ENCODE measurements at places on chromosomes 3 and 15.

DNA sequence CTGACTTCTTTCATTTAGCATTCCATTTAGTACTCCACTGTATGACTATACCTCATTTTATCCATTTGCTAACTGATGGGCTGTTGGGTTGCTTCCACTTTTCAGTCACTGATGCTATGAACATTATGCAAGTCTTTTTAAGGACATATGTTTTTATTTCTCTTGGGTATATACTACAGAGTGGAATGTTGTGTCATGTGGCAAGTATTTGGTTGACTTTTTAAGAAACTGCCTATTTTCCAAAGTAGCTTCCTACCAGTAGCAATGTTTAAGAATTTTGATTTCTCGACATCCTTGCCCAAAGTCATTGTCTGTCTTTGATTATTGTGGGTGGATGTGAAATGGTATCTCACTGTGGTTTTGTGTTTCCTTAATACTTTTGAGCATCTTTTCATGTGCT is 110.1 kb upstream of the TPM1 start:
- DNase-seq = no peak

DNA sequence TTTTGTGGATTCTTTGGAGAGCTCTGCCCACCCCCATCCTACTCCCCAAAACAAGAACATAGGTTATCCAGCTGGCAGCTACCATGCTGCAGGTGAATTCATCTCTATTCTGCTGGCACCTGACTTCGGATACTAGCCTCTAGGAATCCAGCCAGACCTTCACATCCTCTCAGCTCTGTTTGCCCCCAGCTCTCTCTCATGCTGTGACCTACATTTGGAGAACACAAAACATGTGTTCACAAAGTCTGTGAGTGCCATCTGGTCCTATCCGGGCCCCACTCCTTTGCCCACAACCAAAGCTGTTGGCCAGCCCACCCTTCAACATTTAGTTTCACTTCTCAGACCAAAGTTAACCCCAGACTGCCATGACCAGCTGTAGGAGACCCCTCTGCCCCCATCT is 89.4 kb upstream of the C3orf80 start:
- no peak for DNase-seq

DNA sequence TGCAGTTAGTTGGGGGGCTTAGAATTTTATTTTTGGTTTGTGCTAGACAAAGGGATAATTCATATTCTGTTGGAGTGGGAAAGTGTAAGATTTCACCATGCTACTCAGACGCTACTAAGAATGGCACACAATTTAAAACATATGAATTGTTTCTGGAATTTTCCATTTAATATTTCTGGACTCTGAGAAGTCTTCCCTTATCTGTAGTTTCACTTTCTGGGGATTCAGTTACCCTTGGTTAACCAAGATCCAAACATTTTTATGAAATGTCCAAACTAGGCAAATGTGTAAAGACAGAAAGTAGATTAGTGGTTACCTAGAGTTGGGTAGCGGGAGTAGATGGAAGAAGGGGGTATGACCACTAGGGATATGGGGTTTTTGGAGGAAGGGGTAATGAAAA is 53.1 kb downstream of the TCF12 start:
- no peak for DNase-seq

DNA sequence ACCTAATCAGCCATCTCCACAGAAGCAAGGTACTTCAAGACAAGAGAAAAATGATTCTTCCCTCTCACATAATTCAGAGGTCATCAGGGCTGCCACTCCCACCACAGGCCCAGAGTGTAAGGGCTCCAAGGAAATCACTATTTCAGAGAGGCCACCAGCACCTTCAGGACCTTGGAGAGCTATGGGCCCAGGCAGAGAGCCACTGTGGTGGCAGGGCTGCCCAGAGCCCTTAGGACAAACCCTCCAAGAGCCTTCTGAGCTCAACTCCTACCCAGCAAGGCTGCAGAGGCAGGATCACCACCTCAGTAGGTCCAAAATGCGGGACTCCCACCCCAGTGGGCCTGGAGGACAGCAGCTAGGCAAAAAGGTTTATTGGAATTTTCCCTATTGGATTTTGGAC is 17.9 kb upstream of the FAN1 start:
- no peak for DNase-seq

DNA sequence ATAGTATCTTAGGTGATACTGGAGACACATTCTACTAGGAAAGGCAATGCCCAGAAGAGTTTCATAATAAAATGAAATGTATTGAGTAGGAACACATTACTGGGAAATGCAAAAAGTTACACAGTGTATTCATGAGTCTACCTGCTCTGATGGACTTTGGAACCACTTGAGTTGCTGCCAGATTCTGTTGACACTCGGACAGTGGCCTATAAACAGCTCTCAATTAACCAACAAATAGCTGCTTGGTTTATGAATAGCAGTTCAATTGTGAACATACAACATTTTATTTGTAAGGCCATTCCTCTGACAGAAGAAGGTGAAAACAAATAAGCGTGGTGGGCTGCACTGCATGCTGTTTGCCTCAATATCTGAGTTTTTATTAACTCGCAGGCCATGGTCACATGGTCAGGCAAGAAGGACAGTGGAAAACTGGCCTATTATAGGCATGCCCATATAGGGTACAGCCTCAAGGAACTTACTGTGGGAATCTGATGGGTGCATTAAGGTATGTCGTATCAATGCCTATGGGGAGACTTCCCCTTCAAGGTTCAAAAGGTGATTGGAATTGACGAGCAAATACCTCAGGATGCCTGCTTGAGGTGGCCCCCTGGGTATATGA is 66.2 kb downstream of the C3orf80 start:
- DNase-seq = no peak

- DNase-seq = no peak
Observed at GRCh38 chr3:165636684-165637015, 200.6 kb downstream of the BCHE start.

DNA sequence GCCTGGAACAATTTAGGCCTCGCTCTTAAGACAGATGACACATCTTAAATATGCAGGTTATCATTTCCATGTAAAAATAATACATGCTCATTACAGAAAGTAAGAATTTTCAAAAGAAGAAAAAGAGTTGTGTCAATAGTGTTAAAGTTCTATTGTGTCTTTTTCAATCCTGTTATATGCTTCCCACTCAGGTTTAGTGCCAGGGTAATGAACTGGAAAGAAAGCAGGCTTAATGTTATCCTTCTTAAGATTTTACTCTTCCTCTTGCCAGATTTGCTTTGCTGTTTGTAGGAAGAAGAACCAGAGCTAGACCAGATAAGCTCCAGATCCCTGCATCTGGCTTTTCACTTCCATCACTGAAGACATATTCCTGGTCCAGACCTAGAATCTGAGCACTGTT is 128.6 kb downstream of the TPRG1 start:
- DNase-seq = no peak

- DNase-seq = peak; percentile 48
Observed at GRCh38 chr3:179563271-179563783, 601 bp downstream of the ACTL6A start.

DNA sequence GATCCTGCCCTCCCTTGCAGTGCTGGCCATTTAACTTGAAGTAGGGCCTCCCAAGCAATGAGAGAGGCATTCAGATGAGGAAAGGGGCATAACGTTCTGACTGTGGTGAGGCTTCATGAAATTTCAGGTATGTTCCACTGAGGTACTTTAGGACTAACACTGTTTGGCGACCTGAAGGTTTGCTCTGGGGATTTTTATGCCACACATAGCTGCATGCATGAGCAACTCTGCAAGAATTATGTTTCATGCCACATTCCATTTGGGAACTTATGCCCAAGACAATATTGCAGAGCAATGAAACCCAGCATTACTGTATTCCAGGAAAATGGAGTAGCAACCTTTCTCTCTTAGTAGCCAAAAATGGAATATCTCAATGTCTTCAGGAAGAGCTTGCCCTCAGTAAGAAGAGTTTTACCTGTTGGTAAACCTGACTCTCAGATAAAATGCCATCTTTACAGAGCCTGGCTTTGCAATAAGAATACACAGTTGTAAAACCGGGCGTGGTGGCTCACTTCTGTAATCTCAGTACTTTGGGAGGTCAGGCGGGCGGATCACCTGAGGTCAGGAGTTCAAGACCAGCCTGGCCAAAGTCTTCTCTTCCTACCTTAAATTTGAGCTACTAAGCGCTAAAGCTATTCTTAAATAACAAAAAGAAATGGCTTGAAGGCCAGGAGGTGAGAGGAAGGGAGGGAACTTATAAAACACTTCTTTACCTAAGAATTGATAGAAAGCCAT is 16.7 kb upstream of the TBL1XR1 start:
- no peak for DNase-seq

- DNase-seq = no peak
Observed at GRCh38 chr3:113498221-113499005, 16.5 kb downstream of the SPICE1 start.

DNA sequence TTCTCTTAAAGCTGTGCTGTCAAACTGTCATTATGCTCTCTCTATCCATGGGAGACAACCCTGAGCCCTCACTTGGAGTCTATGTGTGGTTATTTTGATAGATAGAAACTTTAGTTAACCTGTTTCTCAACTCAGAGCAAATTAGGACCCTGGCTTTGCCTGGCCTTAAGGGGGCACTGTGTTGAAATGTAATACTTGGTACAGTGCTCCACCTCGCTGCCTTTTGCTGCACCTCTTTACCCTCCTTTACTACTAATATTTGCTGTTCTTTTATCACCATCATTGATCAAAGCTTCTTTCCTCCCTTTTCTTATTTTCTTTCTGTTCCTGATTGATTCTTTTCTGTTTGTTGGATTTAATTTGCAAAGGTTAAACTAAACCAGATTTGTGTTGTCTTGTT is 34.3 kb downstream of the STT3B start:
- no peak for DNase-seq

DNA sequence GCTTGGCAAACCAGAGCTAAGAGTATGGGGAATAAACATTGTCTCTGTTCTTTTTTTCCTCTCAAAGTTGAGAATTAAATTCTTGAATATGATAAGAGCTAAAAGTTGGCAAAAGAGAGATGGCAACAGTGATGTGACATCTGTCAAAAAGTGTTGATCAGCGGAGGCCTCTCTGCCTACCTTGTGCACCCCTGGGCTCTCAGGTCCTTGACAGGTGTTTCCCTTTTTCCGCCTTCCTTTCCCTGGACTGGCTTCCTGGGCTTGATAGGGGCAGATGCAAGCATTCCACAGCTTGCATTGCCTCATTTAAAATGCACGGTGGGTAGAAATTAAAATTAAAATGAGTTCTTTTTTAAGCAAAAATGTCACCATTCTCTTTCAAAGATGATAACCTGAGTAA is 84.2 kb downstream of the NSUN3 start:
- no peak for DNase-seq

- no peak for DNase-seq
Observed at GRCh38 chr3:8777978-8778267, 8.5 kb upstream of the OXTR start.

DNA sequence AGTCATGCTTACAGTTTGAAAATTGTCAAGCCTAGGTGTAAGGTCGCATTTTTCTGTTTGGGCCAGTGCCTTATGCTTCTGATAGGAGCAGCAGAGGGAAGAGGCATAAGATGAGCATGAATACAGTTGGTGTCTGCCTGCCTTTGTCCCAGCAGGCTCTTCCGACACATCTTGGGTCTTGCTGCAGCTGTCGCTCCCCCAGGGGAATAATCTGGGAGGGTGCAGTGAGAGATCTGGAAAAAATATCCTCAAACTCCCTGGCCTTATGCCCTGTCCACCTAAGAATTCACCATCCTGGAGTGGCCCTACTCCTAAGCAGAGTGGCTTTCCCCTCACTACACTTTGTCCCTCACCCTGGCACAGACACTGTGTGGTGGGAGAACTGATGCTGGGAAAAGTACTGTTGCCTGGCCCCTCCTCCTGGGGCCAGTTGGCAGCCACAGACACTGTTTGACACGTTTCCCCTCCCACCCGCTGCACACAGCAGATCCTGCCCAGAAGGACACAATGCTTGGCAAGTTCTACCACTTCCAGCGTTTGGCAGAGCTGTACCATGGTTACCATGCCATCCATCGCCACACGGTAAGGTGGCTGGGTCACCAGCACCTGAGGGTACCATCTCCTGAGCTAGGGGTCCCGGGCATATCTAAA is 21.1 kb upstream of the RHO start:
- no peak for DNase-seq

DNA sequence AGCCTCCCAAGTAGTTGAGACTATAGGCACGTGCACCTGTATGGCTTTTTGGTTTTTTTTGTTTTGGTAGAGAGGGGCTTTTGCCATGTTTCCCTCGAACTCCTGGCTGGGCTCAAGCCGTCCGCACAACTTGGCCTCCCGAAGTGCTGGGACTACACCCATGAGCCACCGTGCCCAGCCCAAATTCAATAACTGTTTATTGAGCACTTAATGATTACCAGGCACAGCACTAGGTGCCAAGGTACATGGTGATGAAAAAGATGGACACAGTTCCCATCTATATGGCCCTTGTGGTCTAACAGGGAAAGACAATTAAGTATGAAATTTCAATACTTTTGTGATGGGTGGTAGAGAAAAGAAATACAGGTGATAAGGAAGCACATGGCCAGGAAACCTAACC is 35.8 kb upstream of the ZNF148 start:
- DNase-seq = no peak

GRCh38 chr3:83039422-83039821 is 1278.0 kb upstream of the GBE1 start:
- DNase-seq = no peak

- no peak for DNase-seq
Observed at GRCh38 chr15:47136236-47136635, 581.1 kb upstream of the SEMA6D start.

DNA sequence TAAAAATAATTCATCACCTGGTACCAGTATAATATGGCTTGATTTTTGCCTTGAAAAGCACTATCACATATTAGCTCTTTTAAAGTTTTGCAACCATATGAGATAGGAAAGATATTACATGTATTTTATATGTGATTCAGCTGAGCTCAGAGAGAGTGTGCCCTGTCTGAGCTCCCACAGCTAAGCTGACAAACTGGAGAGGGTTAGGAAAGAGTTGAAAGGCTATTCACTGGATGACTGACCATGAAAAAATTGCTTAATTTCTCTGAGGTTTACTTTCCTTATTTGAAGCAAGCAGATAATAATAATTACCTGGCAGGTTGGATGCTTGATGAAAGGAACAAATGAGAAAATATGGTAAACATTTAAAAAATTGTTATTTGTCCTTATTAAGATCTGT is 97.4 kb upstream of the CCDC80 start:
- no peak for DNase-seq

DNA sequence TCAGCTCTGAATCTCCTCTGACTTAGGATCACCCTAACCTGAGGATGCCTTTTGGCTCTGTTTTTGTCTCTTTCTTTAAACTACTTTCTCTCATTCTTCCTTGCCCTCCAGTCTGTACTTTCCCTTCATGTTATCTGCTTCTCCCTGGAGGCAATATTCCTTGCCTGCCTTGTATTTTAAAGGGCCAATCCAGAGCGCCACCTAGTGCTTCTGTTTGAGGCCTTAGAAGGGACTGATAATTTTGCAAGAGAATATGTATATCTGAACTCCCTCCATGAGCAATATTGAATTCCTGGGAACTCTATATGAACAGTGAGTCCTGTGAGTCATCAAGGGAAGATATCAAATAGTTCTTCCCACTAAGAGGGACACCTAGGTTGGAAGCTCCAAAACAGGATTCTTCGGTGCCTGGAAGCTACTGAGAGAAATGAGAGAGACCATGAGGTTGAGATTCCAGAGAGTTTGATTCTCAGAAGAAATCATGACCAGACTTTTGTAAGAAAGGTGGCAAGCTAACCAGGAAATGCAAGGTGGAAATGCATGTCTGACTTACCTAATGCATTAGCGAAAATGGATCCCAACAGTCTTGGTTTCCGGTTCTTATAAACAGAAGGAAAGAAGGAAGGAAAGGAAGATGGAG is 203.8 kb upstream of the CD96 start:
- peak; percentile 14 for DNase-seq
